ENCODE measurements at places on chromosomes 6 and 20. TPM values are rescaled to one million over a fixed set of nuclear protein-coding genes. Genes with fewer than 3 reads are reported as not detected.

- DNase-seq: no peak
Observed at GRCh38 chr6:140872885-140873284, 1259.8 kb upstream of the GJE1 start.

GRCh38 chr20:61254881-61255626 is 3.0 kb downstream of the CDH4 start:
- no peak for DNase-seq

DNA sequence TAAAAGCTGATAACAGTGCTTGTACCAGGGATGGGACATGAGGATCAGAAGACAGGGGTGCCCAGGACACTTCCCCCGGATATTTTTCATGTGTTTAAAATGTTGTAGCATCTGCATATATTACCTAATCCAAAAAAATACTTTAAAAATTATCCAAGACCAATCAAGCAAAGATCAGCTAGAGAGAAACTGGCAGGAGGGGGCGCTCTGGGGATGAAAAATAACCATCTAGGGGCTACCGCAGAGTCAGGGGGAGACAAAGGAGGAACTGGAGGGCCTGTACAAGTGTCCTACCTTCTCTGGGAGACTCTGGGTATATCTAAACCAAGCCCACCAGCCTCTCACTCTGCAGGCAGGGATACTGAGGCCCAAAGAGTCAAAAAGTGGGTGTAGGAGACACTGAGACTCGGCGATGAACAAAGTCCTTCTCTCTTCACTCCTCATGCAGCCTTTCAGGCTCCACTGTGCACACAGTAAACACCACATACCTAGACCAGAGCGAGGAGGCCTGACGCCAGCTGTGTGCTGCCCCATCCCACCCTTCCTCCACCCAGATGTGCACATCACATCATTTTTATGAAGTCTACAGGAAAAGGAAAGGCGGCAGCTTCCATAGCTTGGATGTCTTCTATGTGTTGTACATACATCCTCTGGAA is 9.8 kb downstream of the RIMS4 start:
- no peak for DNase-seq

- DNase-seq: no peak
Observed at GRCh38 chr6:138560130-138560860, 61.0 kb upstream of the NHSL1 start.

GRCh38 chr20:51586005-51586440 is 43.5 kb upstream of the NFATC2 start:
- no peak for DNase-seq

DNA sequence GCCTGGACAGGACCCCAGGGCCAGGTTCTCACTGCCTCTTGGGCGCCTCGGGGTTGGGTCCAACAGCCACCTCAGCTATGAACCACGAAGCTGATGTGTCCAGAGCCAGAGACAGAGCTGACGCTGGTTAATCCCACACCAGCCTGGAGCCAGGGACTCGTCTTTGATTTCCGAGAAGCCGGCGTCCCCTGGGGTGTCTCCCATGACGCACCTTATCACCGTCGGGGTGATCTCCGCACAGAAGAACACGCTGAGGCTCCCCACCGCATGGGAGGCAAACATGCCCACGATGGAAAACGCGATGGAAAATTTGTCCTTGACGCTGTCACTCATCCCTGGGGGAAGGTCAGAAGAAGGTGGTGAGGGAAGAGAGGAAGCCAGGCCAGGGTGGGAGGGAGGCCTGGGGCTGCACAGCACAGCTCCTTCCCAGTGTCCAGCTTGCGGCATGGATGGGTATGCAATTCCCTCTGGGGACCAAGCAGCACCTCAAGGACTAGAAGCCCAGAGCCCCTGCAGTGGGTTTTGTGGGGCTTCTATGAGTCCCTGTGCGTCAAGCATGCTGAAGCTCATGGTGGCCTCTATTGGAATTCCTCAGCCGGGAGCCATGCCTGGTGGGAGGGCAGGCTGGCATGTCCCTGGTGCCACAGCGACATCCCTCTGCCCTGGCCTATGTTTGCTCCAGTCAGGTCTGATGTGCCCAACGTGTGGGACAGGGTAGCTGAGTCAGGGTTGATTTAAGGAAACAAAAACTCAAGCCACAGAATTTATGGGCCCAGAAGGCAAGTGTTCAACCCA is 25.1 kb downstream of the PSMG4 start:
- no peak for DNase-seq

DNA sequence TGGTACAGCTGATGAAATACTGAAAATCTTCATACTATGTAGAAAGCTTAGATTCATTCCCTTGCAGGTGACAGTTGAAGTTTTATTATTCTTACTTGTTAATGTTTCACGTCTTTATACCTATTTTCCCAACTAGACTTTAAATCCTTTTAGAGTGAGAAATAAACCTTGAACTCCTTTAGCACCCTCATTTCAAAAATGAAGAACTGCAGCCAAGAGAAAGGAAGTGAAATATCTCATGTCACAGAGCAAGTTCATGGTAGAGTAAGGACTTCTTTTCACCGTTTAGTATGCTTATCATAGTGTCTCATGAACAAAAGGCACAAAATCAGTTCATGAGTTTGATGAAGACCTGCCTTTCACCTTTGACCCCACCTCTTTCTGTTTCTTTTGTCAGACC is 38.5 kb downstream of the ORC3 start:
- no peak for DNase-seq

DNA sequence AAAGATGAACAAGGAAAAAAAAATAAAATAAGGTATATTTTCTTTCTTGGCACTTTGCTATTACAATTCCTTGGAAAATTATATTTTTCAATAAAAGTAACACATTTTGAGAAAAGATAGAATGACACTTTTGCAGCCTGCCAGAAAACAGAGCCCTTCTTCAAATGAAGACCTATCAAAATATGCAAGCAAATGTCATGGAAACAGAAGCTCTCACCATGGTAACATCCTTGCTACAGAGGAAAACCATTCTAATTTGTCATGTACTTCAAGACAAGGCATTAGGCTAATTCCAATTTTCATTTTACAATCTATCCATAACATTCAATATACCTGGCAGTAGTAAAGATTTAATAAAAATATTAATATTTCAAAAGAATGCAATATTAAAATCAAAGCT is 177.9 kb downstream of the RNGTT start:
- DNase-seq: no peak

GRCh38 chr6:25061289-25061936 is 125.7 kb upstream of the RIPOR2 start:
- no peak for DNase-seq

DNA sequence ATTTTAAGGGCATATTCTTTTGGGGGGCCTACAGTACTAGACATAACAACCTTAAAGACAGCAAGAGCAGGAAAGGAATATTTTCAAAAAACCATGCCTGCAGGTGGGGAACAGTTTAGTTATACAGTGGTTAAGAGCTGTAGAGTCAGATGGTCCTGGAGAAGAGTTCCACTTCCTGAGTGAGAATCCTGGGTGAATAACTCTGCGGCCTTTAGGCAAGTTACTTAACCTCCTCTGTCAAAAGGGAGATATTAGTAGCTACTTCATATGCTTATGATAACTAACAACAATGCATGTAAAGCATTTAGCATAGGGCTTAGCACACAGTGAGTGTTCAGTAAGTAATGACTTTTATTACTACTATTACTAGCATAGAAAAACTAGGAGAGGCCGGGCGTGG is 119.2 kb upstream of the TAB2 start:
- DNase-seq: no peak

DNA sequence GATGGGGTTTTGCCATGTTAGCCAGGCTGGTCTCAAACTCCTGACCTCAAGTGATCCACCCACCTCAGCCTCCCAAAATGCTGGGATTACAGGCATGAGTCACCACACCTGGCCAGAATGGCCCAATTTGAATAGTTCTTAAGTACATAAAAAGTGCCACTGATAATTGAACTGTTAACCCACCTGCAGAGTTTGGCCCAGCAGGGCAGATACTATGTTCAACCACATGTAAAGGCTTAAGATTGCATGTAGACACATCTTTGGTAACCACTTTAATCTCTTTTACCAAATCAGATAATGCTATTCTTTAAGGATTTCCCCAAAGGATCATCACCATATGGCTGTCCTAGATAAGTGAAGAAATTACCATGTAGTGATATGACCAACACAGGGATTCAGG is 21.3 kb upstream of the SGK1 start:
- no peak for DNase-seq

GRCh38 chr6:36442103-36442670 is 467 bp downstream of the PXT1 start:
- no peak for DNase-seq

The NKX2-2 gene
- not detected for total RNA-seq

The TGM3 gene
- not detected for total RNA-seq

The CST8 gene
- not detected for total RNA-seq

The TCF21 gene
- not detected for total RNA-seq

The CST5 gene
- total RNA-seq: not detected

The PPP1R16B gene
- total RNA-seq: 7.9 TPM

The TAGAP gene
- 3.7 TPM for total RNA-seq

All from thyroid gland (tissue), 4 donors.